ENCODE measurements at places on chromosomes 7 and 10. TPM values are rescaled to one million over a fixed set of nuclear protein-coding genes. Genes with fewer than 3 reads are reported as not detected.

DNA sequence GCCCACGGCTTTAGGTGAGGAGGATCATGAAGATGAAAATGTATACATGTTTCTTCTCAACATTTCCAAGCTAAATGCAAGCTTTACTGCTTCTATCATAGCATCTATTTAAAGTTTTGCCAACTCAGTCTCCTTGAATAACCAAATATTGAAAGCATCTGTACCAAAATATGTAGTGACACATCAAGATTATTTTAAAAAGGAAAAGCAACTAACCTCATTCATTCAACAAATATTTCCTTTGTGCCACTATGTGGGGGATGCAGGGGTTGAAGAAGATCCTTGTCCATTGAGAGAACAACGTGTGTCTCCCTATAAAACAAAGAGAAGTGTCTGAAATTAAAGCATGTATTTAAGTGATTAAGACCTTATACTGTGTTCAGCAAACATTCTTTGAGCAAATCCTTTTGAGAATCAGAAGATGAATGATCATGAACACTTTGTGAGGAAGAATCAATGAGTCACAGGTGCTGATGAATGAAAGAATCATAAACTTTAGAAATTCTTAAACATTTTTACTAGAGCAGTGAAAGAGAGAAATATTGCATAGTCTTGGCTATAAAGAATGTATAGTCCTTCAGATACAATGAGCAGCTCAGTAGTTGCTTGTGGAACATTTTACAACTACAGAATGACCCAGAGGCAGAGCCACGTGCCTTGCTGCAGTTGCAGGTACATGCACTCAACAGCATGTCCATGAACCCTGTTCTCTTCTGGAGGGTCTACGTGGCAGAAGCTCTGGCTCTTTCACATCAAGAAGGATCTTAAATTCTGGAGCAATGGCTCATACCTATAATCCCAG, 13.9 kb downstream of the TAS2R60 start:
- DNase-seq, result no peak

Gene CRHR2
- 0.19 TPM for total RNA-seq

Gene HOXA10
- total RNA-seq, result 19.7 TPM

Gene GSTO2
- total RNA-seq, result 0.45 TPM

DNA sequence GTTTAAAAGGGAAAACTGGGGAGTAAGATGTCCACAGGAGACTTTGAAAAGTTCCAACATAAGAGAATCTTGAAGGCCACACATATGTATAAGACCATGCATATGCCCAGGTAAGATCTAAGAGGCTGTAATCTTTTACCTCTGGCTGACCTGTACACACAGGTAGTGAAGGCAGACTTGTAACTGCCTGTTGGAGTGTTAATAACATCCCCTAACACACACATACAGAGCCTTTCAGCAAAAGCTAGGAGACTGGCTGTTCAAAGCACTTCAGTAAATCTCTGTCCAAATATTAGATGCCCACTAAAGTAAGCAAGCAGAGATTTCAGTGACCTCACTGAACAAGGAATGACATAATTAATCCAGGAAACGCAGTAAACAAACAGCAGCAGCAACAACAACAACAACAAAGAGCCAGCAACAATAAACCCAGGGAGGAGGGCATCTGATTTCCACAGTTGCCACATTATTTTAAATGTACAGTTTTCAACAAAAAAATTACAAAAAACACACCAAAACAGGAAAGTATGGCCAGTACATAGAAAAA, 15.0 kb downstream of the CYP51A1 start:
- DNase-seq, result no peak

- DNase-seq, result peak; percentile 33
Observed at GRCh38 chr7:129959471-129960203, 6.9 kb upstream of the UBE2H start.

Gene CAMK2B
- total RNA-seq, result 1.2 TPM

Gene OPALIN
- total RNA-seq, result not detected

DNA sequence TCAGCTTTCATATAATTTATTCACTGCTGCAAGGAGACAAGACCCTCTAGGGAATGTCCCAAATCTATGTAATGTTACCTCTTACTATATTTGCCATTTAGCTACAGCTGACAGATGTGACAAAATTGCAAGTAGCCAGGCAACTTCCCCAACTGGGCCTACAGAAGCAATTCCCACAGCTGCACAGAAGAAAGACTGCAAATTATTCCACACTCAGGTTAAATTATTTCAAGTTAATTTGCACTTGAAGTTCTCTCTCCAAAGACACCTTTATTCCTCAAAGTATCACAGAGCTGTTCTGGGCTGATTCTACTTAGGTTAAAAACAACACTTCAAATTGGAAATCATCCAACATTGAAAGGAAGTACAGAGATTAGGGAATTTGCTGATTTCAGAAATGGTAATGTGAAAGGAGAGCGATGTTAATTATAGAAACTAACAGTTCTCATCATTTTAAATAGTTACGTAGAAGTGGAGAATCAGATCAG, 133.6 kb downstream of the THSD7A start:
- DNase-seq, result no peak

Gene ACTR3C
- total RNA-seq, result 2.6 TPM

Gene GPR37
- not detected for total RNA-seq

DNA sequence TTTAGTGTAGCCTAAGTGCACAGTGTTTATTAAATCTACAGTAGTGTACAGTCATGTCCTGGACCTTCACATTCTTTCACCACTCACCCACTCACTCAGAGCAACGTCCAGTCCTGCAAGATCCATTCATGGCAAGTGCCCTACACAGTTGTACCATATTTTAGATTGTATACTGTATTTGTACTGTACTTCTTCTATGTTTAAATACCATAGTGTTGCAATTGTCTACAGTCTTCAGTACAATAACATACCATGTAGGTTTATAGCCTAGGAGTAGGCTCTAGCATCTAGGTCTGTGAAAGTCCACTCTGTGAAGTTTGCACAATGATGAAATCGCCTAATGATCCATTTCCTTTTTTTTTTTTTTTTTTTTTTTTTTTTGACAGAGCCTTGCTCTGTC, 12.0 kb downstream of the EEPD1 start:
- no peak for DNase-seq

Gene ARHGAP22
- 8.8 TPM for total RNA-seq

GRCh38 chr10:36051500-36051991, 409.4 kb upstream of the FZD8 start:
- no peak for DNase-seq

Gene ABCC2
- 2.8 TPM for total RNA-seq

Gene TYW1B
- 2.4 TPM for total RNA-seq

DNA sequence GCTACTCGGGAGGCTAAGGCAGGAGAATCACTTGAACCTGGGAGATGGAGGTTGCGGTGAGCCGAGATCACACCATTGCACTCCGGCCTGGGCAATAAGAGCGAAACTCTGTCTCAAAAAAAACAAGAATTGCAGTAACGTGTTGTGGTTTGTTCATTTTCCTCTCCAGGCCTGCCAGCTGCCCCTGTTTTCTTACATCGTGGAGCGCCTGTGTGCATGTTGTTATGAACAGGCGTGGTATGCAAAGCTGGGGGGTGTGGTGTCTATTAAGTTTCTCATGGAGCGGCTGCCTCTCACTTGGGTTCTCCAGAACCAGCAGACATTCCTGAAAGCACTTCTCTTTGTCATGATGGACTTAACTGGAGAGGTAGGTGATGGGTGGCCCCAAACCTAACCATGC, 52.1 kb downstream of the TRRAP start:
- peak; percentile 76 for DNase-seq

GRCh38 chr10:125049216-125049881, 107.4 kb downstream of the ZRANB1 start:
- no peak for DNase-seq

DNA sequence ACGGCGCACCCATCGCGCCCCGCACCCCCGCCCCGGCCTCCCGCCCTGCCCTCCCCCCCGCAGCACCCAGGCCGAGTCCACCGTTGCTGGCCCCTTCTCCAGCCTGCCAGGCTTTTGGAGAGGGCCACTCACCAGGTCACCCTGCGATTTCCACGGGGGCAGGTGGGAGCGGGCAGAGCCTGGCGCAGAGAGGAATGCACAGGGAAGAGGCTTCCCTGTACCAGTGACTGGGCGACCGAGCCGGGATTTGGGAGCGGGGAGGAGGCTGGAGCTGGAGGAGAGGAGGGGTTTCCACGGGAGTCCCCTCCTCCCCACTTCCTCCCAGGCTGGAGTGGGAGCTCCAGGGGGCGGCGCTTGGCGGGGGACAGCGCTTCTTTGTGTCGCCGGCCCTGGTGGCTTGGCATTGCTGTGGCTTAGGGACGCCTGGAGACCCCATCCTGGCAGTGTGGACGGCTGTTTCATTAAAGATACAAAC, 19.3 kb downstream of the TCAF1 start:
- DNase-seq, result no peak

GRCh38 chr10:27826369-27826768, 80.8 kb upstream of the MKX start:
- DNase-seq, result no peak

Gene COL1A2
- total RNA-seq, result 401 TPM

DNA sequence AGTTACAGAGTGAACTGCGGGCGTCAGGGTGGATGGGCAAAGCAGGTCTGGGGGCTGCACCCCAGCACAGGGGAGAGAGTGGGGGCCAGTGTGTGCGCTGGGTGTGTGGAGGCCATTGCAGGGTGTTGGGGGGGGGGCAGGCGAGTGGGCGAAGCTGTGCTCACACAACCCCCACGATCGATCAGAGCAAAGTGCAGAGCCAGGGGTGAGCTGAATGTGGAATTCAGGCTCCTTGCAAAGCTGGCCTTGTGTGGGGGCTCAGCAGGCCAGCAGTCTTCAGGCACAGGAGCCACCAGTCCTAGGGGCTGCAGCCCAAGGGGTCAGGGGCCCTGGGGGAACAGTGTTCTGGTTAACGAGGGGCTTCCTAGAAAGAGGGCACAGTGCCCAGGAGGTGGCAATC, 862 bp upstream of the SHH start:
- no peak for DNase-seq

Gene VAX1
- not detected for total RNA-seq

Gene ZNF365
- not detected for total RNA-seq

DNA sequence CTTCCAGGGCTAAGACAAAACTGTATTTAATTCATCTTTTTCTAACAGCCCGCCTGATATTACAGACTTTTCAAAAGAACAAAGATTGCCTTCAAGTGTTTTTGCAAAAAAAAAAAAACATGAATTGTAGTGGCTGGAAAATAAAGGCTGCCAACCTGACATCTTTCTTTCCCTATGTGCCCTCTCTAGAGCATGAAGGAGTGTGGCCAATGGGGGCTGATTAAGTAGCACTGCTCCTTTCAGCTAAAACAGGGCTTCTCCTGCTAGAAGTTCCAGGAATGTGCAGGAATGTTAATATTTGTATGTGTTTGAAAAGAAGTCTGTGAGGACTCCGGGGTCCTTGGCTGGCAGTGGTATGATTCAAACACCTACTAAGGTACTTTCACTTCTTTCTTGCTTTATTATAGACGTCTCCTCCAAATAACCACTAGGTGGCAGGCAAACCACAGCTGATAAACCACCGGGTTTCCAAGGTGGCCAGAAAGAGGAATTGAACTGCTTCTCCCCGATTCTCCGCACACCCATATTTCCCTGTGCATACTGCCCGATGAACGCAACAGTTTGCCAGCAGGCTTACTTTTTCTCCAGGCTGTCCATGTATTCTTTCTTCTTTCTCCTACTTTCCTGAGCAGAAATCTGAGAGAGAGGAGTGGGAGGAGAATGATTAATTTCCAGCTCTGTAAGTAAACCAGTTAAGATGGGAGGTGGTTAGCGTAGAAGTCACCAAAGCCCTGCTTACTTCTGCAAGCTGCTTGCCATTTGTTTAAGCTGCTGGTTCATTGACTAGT, 56.8 kb upstream of the DGKI start:
- DNase-seq, result no peak

Gene TRIM4
- 21.2 TPM for total RNA-seq

DNA sequence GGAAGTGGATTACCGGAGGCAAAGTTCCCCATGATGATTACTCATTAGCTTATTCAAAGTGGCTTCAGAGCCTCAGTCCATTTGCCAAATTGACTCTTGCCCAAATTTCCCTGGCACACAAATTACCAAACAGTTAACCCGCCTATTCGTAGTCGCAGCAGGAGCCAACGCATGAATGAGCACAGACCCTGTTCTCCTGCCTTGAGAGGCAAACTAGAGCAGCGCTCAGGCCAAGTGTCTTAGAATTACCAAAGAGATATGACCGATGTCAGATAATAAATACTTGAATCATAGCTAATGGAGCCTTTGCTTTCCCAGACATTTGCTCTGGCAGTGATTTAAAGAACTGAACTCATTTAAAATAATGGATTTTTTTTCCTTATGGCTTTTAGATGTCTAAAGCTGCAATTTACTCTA, 64.9 kb downstream of the CTTNBP2 start:
- DNase-seq, result no peak

Gene ZCCHC24
- total RNA-seq, result 90.8 TPM
